ENCODE measurements at places on chromosomes 16 and 17. TPM values are rescaled to one million over a fixed set of nuclear protein-coding genes. Genes with fewer than 3 reads are reported as not detected.

DNA sequence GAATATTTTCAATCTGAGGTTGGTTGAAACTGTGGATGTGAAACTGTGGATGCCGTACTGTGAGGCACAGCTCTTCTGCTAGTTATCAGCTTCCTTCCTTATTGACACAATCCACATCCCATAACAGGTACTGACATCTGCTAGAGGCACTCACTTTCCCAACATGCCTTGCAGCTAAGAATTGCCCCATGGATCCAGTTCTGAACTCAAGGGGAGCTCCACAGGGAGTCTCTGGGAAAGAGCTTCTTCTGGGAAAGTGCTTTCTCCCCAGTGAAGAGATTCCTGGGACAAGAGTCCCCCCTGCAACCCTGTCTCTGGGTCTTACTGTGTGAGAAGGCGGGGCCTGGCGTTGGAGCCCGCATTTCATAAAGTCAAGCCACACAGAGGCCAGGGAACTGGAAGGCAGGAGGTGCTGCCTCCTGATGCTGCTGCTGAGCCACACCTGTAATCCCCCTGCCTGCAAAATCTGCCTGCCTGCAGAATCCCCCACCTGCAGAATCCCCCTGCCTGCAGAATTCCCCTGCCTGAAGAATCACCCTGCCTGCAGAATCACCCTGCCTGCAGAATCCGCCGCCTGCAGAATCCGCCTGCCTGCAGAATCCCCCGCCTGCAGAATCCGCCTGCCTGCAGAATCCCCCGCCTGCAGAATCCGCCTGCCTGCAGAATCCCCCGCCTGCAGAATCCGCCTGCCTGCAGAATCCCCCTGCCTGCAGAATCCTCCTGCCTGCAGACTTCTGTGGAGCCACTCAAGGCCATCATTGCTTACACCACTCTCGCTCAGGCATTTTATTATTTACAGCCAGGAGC is 305.4 kb downstream of the FOXL1 start:
- peaks cover 28% of the 10 kb centered on the region for H3K4me1 ChIP-seq
- H3K4me3 ChIP-seq: no peak overlapping the region
- H3K36me3 ChIP-seq: 0 out of 2 replicates have a peak, but pooled peaks cover 4% of the 10 kb centered on the region
- no peak overlapping the region for H3K27ac ChIP-seq

DNA sequence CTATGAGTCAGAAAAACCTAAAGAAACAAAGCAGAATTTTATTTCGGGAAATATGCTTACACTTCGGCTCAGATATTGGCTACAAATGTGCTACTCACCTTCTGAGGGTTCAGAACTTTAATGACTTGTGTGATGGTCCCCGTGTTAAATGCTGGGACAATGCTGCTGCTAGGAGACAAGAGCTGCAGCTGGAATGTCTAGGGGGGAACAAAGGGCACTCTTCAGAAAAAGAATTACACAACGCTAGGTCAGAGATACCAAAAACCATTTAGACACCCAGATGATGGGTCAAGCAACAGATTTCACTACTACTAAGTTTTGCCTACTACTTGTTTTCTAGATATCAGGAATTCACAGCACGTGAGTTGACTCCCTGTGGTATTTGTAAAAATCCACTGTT is 10.0 kb upstream of the PHLPP2 start:
- peaks cover 69% of the 10 kb centered on the region for H3K36me3 ChIP-seq
- no peaks in the 10 kb centered on the region for H3K4me1 ChIP-seq
- H3K27ac ChIP-seq: no peak overlapping the region
- no peak for DNase-seq
- H3K4me3 ChIP-seq: no peak overlapping the region
- H3K27me3 ChIP-seq: peaks cover 2% of the 10 kb centered on the region

The CCDC200 gene
- not detected for total RNA-seq

- H3K4me3 ChIP-seq: peak overlapping the region; percentile 20
- peak overlapping the region; percentile 83 for H3K27ac ChIP-seq
- peaks cover 6% of the 10 kb centered on the region for H3K36me3 ChIP-seq
- DNase-seq: peak; percentile 90
Measured at GRCh38 chr17:3575511-3575910, 17.9 kb upstream of the TRPV3 start.

- no peak overlapping the region for H3K27ac ChIP-seq
- H3K4me3 ChIP-seq: no peak overlapping the region
- no peaks in the 10 kb centered on the region for H3K27me3 ChIP-seq
Measured at GRCh38 chr17:44402564-44403172, 13.2 kb upstream of the ITGA2B start.

The SLC13A2 gene
- not detected for total RNA-seq

All from HFFc6 (cell line).